ENCODE measurements at places on chromosomes 13 and 19.

DNA sequence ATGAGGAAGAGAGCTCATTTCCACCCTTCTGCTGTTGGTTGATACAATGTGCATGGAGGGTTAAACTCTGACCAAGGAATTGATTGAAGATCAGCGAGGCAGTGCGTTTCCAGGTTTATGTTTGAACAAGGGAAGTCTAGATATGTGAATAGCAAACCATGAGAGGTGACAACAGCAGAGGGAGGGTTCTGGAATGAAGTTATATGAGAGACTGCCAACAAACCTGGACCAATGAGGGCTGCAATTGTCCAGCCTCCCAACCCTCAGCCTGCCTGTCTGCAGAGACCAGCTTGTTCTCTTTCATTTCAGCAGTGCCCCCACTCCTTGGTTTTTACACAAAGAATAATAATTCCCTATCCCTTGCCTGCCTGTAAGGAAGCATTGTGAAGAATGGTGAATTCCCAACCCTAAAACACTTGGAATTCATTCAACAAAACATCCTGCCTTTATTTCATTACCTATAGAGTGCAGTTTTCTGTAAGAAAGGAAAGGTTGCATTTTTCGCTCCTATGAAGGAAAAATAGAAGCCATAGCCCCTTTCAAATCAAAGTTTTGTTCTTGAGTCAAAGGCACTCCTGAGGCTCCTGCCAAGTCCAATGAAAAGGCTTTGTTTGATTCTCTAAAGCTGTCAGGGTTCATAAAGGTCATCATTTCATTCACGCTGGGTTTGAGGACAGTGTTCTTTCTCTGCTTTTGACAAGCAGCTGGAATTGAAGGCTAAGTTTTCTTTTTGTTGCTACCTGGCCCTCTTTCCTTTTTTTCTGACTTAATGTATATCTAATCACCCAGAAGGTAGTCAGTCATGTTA is 53.6 kb upstream of the ABCC4 start:
- no peak for DNase-seq

DNA sequence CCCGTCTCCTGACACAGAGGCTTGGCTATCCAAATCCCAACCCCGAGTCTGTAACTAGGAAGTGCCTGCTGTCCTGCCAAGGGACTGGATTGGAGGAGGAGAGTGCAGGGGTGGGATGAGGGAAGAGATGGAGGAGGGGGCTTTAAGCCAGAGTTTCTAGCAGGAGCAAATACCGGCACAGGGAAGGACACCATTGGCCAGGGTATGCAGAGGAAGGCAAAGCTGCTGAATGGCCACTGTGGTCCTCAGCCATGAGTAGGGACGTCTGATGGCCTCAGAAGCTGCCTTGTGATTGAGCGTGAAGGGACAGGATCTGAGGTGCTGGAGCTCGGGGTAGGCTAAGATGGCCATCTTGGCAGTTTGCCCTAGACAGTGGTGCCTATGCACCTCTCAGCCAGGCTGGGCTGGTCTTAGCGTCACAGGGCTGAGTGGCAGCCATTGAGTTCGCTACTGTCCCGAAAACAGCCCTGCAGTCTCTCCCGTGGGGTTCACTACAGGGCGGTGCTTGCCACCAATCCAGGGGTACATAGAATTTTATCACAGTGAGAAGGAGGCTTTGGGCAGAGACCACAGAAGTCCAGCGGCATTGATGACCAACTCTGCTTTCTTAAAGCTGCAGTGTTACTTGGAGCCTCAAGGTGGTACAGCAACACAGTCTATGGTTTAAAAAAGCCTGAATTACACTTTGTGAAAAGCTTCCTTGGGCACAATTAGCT is 61.8 kb downstream of the AKAP11 start:
- peak; percentile 77 for DNase-seq

DNA sequence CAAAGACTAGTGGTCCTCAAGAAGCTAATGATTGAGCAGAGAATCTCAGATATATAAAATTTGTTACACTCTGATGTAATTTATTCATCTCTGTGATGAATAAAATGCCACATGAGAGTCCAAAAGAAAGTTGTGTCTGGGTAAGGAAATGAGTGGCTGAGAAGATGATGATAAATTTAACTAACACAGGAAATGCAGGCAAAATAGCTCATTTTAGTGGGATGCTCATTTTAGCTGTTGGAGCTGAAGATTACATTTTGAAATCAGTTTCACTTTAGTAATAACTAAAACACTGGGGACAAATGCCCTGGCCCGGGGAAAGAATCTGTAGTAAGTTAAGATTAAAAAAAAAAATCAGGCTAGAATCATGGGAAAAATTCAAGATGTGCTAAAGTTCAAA is 35.2 kb downstream of the SPRY2 start:
- DNase-seq = no peak

- DNase-seq = no peak
Measured at GRCh38 chr13:77359171-77359570, 32.3 kb upstream of the MYCBP2 start.

DNA sequence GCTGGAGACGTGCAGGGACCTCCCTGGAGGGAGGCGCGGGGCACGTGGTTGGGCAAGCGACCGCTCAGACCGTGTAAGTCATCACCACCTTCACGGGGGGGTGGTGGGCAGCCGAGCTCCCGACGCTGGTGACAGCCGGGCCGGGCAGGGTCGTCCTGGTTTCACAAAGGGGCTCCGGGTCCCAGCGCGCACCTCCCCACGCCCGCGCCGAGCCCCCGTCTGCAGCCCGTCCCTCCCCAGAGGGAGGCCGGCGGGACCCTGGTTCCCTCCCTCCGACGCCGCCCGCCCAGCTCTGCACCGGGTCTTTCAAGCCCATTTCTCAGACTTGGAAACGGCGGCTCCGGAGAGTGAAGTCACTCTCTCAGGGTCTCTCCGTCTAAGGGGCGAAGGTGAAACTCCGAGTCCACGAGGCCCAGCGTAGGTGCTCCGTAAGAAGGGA is 729 bp upstream of the ARID3A start:
- DNase-seq = no peak

Measured in NCI-H2227 treated with DMSO at 0.1 percent for 48 hours (cell line).